SK-MEL-5 (cell line): ENCODE measurements at places on chromosomes 6 and 20. TPM values are rescaled to one million over a fixed set of nuclear protein-coding genes. Genes with fewer than 3 reads are reported as not detected.

DNA sequence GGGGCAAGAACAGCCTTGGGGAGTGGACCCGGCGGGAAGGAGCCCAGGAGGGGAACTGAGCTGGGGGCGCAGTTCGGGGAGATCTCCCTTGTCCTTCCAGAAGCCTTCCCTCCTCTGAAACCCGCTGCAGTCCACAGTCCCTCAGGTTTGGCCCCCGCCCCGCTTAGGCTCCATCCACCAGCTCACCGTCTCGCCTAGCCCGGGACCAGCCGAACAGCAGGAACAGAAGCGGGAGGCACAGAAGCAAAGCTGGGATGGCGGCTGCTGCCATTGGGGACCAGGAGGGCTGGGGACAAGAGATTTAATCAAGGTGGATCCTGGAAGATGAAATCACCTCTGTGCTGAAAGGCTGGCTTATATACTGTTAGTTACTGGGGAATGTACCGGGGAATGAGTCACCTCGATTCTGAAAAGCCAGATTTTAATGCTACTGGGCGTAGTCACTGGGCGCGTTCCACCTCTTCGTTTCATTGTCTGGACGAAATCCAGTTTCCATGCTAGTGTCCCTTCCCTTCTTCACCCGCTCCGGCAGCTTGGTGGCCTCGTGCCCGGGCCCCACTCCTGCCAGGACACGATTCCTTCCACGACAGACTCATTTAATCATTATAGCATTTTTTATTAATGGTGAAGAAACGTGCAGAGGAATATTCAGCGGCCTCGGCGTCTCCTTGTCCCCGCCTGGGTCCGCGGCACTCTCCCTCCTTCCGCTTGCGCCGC lies at the start of gene RAET1L:
RAET1L (minus strand) TSS at position 332 of the 717 bp plus-strand sequence; CDS start at position 271, 61 bp downstream.
- DNase-seq, result no peak

DNA sequence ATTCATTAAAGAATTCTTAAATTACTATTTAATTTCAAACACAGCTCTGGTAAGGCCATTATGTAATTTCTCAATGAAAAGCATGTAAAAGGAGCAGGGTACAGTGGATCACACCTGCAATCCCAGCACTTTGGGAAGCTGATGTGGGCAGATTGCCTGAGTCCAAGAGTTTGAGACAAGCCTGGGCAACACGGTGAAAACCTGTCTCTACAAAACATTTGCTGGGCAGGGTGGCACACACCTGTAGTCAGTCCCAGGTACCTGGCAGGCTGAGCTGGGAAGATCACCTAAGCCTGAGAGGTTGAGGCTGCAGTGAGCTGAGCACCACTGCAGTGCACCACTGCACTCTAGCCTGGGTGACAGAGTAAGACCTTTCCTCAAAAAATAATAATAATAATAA lies 37.4 kb downstream of the MDN1 start:
- no peak for DNase-seq

GRCh38 chr6:159691133-159691962 lies 1.7 kb downstream of the SOD2 start:
- peak; percentile 78 for DNase-seq

ADGRB3 gene
- 3.6 and 3.8 TPM in 2 replicates for total RNA-seq

DNA sequence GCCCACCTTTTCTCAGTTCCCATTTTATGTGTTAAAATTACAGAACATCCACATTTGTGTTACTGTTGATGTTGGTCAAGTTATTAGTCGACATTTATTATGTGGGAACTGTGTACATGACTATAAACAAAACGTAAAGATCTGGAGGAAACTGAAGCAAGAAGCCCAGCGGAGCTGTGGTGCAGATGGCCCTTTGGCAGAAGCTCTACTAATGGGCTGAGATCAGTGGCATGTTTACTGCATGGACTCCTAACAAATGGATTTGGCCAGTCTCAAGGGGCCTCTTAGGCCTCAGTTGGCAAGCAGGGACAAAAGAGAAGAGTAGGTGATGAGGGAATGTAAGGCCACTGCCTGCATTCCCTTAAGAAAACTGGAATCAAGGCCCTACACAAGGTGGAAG lies 282.1 kb upstream of the TCF21 start:
- DNase-seq, result no peak

GRCh38 chr20:19886661-19887288 lies 128.7 kb downstream of the RIN2 start:
- no peak for DNase-seq

GRCh38 chr20:46222521-46223007 lies 85.7 kb downstream of the CDH22 start:
- DNase-seq, result no peak

DNA sequence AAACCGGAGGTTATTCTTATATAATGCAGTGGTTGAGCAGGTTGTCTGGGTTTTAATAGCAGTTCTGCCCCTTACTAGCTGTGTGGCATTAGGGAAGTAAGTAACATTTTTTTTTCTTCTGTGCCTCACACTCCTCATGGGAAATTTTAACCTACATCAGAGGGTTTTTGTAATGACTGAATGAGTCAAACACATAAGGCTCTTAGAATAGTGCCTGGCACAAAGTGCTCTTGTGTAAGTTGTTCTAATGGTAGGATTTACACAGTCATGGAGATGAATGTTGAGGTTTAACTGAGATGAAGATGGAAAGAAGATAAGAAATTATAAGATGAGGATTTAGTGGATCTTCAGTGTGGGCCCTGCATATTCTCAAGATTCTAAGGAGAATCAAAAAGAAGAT lies 68.4 kb upstream of the PHIP start:
- DNase-seq, result peak; percentile 34

GRCh38 chr6:9086331-9086730 lies 651.0 kb upstream of the SLC35B3 start:
- peak; percentile 100 for DNase-seq

GRCh38 chr20:47429409-47429808 lies 72.3 kb upstream of the NCOA3 start:
- DNase-seq, result no peak

NFKBIL1 gene
- total RNA-seq, result 17.2 and 17.8 TPM in 2 replicates

SMLR1 gene
- not detected in 2 replicates for total RNA-seq

- no peak for DNase-seq
Measured at GRCh38 chr20:4476903-4477500, 244.7 kb upstream of the PRND start.

- DNase-seq, result peak; percentile 30
Measured at GRCh38 chr20:32635764-32636163, 38.0 kb downstream of the C20orf203 start.

GRCh38 chr6:20314866-20315845 lies 86.5 kb upstream of the E2F3 start:
- DNase-seq, result no peak

RIMS1 gene
- not detected in 2 replicates for total RNA-seq
